ENCODE measurements at places on chromosomes 11 and 22. TPM values are rescaled to one million over a fixed set of nuclear protein-coding genes. Genes with fewer than 3 reads are reported as not detected.

The MFRP gene
- not detected for total RNA-seq

GRCh38 chr11:68181719-68182451 is 31.2 kb downstream of the KMT5B start:
- no peak overlapping the region for H3K4me3 ChIP-seq
- 0 out of 2 replicates have a peak, but pooled peaks cover 4% of the 10 kb centered on the region for H3K4me1 ChIP-seq
- DNase-seq = no peak
- no peak overlapping the region for H3K27ac ChIP-seq
- H3K27me3 ChIP-seq = no peaks in the 10 kb centered on the region
- H3K36me3 ChIP-seq = peaks cover 18% of the 10 kb centered on the region

DNA sequence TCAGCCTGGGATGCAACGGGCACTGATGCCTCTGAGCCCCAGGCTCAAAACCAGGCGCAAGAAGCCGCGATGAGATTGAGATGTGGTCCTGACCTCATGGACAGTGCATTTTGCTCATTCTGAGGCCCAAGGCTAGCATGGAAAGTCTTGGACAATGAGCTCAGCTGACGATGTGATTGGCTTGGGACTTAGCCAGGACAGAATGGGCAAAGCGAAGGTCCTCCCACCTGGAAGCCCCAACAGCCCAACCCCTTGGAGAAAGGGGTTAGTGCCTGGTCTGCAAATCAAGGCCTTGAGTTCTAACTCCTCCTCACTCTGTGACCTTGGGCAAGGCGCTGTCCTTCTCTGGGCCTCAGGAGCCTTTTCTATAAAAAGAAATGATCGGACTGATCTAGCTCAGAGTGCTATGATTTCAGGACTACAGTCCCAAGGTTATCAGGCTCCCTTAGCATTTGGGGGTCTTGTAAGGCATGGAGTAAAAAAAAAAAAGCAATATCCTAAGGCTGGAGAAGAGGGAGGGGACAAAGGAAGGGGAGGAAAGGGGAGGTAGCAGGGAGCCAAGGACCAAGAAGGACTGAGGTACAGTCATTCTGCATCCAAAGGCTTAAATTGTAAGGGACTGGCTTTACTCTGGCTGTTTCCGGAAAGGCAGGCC is 2.7 kb downstream of the SLC43A3 start:
- H3K4me3 ChIP-seq = peak overlapping the region; percentile 88
- H3K27ac ChIP-seq = peak overlapping the region; percentile 97
- H3K4me1 ChIP-seq = peaks cover 39% of the 10 kb centered on the region
- peaks cover 12% of the 10 kb centered on the region for H3K36me3 ChIP-seq
- H3K27me3 ChIP-seq = no peaks in the 10 kb centered on the region
- DNase-seq = no peak

- no peak for DNase-seq
- H3K27ac ChIP-seq = no peak overlapping the region
- no peaks in the 10 kb centered on the region for H3K36me3 ChIP-seq
- no peak overlapping the region for H3K4me3 ChIP-seq
- H3K27me3 ChIP-seq = no peaks in the 10 kb centered on the region
- H3K4me1 ChIP-seq = no peaks in the 10 kb centered on the region
Measured at GRCh38 chr11:86555866-86556265, 116.5 kb downstream of the ME3 start.

- peaks cover 19% of the 10 kb centered on the region for H3K4me1 ChIP-seq
- no peak overlapping the region for H3K27ac ChIP-seq
- H3K36me3 ChIP-seq = peaks cover 20% of the 10 kb centered on the region
- H3K27me3 ChIP-seq = no peaks in the 10 kb centered on the region
- no peak overlapping the region for H3K4me3 ChIP-seq
Measured at GRCh38 chr22:17097701-17098100, 12.9 kb downstream of the IL17RA start.

DNA sequence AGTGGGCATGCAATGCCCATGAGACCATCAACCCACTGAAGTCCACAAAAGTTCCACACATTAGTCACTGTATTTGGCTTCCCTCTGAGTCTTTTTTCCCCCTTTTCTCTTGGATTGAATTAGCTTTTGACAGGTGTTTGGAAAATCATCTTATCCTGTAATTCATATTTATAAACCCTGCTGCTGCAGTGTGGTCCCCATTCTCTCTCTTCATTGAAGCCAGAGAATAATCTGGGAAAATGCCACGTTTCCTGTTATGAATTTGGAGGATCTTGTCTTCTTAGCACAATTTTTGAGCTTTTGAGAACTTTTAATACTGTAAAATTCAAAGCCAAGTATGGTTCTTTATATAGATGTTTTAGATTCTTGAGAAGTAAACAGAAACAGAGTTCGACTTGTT is 84.8 kb downstream of the UVRAG start:
- peaks cover 2% of the 10 kb centered on the region for H3K36me3 ChIP-seq
- peaks cover 2% of the 10 kb centered on the region for H3K4me1 ChIP-seq
- H3K4me3 ChIP-seq = no peak overlapping the region
- no peak overlapping the region for H3K27ac ChIP-seq

The KDM4E gene
- not detected for total RNA-seq

The KRTAP5-8 gene
- total RNA-seq = not detected

The KRTAP5-10 gene
- total RNA-seq = not detected

DNA sequence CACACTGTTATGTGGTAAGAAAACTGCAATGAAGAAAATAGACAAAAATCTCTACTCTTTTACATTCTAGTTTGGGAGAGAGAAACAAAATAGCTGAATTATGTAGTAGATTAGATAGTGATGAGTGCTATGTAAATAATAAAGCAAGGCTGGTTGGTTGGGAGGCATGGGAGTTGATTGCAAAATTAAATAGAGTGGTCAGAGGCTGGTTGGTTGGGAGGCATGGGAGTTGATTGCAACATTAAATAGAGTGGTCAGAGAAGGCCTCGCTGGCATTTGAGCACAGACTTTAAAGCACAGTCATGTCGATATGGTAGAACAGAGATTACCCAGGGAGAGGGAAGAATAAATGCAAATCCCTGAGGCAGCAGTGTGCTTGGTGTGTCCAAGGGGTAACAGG is 22.4 kb downstream of the SIK2 start:
- no peak overlapping the region for H3K4me3 ChIP-seq
- DNase-seq = no peak
- H3K4me1 ChIP-seq = no peaks in the 10 kb centered on the region
- H3K36me3 ChIP-seq = peaks cover 3% of the 10 kb centered on the region
- no peaks in the 10 kb centered on the region for H3K27me3 ChIP-seq
- H3K27ac ChIP-seq = no peak overlapping the region

GRCh38 chr11:40542821-40543220 is 916.6 kb downstream of the LRRC4C start:
- no peak overlapping the region for H3K4me3 ChIP-seq
- no peak overlapping the region for H3K27ac ChIP-seq
- H3K27me3 ChIP-seq = no peaks in the 10 kb centered on the region
- no peaks in the 10 kb centered on the region for H3K4me1 ChIP-seq
- no peak for DNase-seq

DNA sequence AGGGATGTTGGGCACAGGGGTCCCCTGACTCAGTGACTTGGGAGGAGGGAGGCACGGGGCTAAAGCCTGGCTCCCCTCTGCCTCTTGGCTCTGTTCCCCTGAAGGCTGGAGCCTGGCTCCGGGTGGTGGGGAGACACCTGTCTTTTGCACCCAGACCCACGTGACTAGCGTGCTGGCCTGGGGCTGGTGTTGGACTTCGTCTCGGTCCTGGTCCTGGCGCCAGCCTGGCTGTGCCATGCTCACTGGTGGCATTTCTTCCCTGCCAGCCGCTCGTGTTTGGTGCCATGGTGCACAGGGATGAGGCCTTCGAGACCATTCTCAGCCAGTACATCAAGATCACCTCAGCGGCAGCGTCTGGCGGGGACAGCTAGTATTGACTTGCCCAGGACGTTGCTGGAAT is 56.7 kb downstream of the GRAMD4 start:
- no peaks in the 10 kb centered on the region for H3K36me3 ChIP-seq
- H3K27me3 ChIP-seq = no peaks in the 10 kb centered on the region
- DNase-seq = no peak
- H3K4me3 ChIP-seq = no peak overlapping the region
- H3K27ac ChIP-seq = no peak overlapping the region

The TSPAN32 gene
- total RNA-seq = not detected

DNA sequence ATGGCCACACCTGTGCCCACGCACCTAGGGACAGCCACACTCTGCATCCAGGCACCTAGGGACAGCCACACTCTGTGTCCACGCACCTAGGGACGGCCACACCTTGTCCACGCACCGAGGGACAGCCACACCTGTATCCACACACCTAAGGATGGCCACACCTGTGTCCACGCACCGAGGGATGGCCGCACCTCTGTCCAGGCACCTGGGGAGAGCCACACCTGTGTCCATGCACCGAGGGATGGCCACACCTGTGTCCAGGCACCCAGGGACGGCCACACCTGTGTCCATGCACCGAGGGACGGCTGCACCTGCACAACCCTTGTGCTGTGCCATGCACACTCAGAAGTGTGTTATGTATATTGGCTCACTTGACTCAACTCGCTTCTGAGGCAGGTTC is 10.8 kb downstream of the OVOL1 start:
- H3K4me3 ChIP-seq = no peak overlapping the region
- H3K36me3 ChIP-seq = no peaks in the 10 kb centered on the region
- no peak for DNase-seq
- no peaks in the 10 kb centered on the region for H3K27me3 ChIP-seq
- no peak overlapping the region for H3K27ac ChIP-seq

- DNase-seq = no peak
- no peak overlapping the region for H3K4me3 ChIP-seq
- H3K36me3 ChIP-seq = peaks cover 20% of the 10 kb centered on the region
- no peak overlapping the region for H3K27ac ChIP-seq
Measured at GRCh38 chr22:31826443-31826842, 72.6 kb downstream of the DEPDC5 start.

The OR56A4 gene
- total RNA-seq = not detected

GRCh38 chr11:93784935-93785360 is 866 bp downstream of the MED17 start:
- peak overlapping the region; percentile 95 for H3K27ac ChIP-seq
- no peak for DNase-seq
- peaks cover 20% of the 10 kb centered on the region for H3K36me3 ChIP-seq
- no peaks in the 10 kb centered on the region for H3K27me3 ChIP-seq
- no peaks in the 10 kb centered on the region for H3K4me1 ChIP-seq
